ENCODE measurements at places on chromosomes 12 and 14. TPM values are rescaled to one million over a fixed set of nuclear protein-coding genes. Genes with fewer than 3 reads are reported as not detected.

GRCh38 chr14:92540472-92541048 is 27.0 kb downstream of the RIN3 start:
- peak; percentile 95 for DNase-seq

- no peak for DNase-seq
Measured at GRCh38 chr12:111074965-111075364, 154.6 kb upstream of the MYL2 start.

DNA sequence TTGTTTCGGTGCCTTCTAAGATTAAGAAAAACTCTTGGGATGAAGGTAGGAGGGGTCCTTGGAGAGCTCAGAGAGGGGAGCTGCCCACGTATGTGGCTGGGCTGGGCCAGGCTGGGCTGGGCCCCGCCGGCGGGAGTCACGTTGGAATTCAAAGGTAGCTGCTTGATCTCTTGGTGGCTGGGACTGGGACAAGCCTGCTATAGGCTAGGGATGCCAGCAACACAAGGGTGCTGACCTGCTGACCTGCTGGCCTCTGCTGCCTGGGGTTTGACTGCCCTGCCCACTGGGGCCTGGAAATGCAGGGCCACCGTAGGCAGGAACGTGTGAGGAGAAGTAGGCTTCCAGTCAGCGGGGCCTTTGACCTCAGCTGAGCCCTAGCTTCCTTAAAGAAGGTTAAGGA is 52.8 kb upstream of the GTF2A1 start:
- no peak for DNase-seq

- no peak for DNase-seq
Measured at GRCh38 chr14:74547331-74547927, 53.9 kb downstream of the ISCA2 start.

- DNase-seq, result peak; percentile 97
Measured at GRCh38 chr14:77314043-77314442, 6.6 kb downstream of the POMT2 start.

DNA sequence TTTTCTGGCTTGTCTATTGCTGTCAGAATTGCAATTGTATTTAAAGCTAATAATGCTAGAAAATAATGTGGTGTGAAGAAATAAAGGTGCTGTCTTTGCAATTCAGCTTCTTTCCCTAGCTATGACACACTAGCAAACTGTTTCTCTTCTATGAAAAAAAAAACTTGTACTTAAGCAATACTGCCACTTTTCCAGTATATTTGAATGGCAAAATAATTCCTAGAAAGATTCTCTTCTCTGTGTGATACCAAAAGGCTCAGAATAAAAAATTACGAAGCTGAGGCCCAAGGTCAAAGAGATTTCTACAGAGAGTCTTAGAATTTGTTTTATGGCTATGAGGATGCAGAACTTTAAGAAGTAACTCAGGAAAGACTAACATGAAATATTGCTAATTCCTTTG is 235.5 kb downstream of the ADAMTS20 start:
- no peak for DNase-seq

- DNase-seq, result no peak
Measured at GRCh38 chr12:104756901-104757300, 201.2 kb downstream of the SLC41A2 start.

GRCh38 chr12:118188690-118189371 is 52.9 kb downstream of the PEBP1 start:
- no peak for DNase-seq

Gene ALDH1L2
- 76.1 TPM for polyA plus RNA-seq

Gene KRT81
- 24.7 TPM for polyA plus RNA-seq

Gene PTPRQ
- 13.3 TPM for polyA plus RNA-seq

Gene KRT85
- polyA plus RNA-seq, result not detected

Gene SYCP3
- polyA plus RNA-seq, result not detected

Gene PTPN6
- 0.27 TPM for polyA plus RNA-seq
